Left cardiac atrium (tissue), 4 donors: ENCODE measurements at places on chromosomes 4 and X. TPM values are rescaled to one million over a fixed set of nuclear protein-coding genes. Genes with fewer than 3 reads are reported as not detected.

- DNase-seq: no peak
These were observed 9.4 kb downstream of the SLC2A9 start for GRCh38 chr4:10011885-10012284.

DNA sequence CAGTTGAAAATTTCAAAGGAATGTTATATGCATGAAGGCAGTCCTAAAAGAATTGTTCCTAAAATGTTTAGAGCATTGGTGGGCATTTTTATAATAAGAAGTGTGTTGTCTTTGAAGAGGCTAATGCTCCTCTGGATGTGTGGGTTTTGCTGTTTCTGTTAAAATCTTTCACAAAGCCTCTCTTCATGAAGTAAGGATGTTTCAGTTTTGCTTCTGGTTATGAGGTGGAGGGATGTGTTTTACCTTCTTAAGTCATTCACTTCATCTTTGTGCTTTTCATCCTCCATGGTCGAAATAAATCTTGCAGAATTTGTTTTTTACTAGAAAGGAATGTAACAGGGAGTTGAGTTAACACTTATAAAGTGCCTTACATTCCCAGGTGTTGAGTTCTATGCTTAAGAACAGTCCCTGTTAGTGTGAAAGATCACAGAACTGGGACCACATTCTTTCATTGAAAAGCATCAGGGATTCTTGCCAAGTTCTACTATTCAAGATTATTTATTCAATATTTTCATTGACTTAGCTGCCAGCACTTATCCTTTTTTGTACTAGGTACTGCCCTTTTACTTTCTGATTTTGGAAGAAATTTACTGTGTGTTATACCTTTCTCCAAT, 21.1 kb downstream of the FHIP1A start:
- no peak for DNase-seq

GRCh38 chr4:154961263-154961662, 180.2 kb downstream of the RBM46 start:
- DNase-seq: no peak

Gene SOD3
- 120 TPM for total RNA-seq

DNA sequence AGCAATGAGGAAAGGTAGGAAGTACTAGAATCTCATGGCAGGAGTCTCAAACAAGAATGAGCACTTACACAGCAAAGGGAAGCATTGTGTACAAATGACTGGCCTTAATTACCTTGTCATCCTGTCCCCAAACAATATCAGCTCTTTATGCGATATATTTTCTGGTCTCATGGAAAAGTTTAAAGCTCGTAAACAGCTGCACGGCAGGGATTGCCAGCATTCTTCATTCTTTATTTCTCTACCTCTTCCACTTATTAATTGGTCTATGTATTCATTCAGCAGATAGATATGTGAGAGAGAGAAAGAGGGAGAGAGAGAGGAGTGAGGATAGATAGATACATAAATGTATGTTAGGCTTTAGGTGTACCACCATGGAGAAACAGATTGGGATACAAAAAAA, 155.8 kb upstream of the FAT4 start:
- no peak for DNase-seq

Gene CCDC120
- total RNA-seq: 2.4 TPM

Gene SHOX
- not detected for total RNA-seq

Gene SFRP2
- 3.3 TPM for total RNA-seq

DNA sequence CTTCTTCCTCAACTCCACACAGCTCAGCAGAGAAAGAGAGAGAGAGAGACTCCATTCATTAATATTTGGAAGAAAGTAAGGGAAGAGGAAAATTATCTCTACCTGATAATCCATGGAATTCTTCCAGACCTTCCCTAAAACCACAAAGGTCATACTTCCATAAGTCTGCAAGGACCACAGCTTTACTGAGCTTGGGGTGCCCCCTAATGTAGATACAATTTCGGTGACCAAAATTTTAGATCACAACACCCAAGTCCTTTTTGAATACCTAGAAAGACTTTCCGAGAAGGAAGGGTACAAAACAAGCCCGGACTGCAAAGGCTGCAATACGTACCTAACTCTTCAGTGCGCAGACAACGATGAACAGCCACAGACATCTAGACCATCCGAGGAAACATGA, 523.9 kb downstream of the GLUD2 start:
- no peak for DNase-seq

Gene RADX
- 1.9 TPM for total RNA-seq

Gene RAB33A
- total RNA-seq: 3.8 TPM
